Karpas-422 (cell line): ENCODE measurements at places on chromosomes 4 and X.

GRCh38 chr4:108795733-108796132 lies 32.9 kb upstream of the ETNPPL start:
- no peak for DNase-seq

- DNase-seq = no peak
Measured at GRCh38 chr4:66294638-66295037, 624.3 kb upstream of the EPHA5 start.

DNA sequence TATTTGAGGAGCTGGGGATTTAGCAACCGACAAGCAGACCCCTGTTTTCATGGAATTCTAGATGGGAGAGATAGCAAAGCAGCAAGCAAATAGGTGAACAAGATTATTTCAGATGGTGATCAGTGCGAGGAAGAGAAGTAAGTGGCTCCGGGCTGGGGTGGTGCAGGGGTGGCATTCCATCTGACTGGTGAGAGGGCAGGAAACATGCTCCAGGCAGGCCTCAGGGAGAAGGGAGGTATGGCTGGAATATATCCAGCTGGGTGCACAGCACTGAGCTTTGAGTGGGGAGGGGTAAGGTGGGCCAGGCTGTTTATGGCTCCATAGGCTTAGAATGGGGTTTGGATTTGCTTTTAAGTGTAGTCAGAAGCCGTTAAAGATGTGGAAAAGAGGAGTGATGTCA lies 21.2 kb downstream of the PTTG2 start:
- DNase-seq = no peak

- no peak for DNase-seq
Measured at GRCh38 chr4:86927843-86928395, 6.9 kb upstream of the AFF1 start.

GRCh38 chr4:77001907-77002306 lies 52.4 kb downstream of the SEPTIN11 start:
- DNase-seq = no peak

GRCh38 chr4:73034896-73035295 lies 34.6 kb downstream of the COX18 start:
- DNase-seq = no peak

- no peak for DNase-seq
Measured at GRCh38 chr4:62058571-62058970, 858.4 kb downstream of the ADGRL3 start.

DNA sequence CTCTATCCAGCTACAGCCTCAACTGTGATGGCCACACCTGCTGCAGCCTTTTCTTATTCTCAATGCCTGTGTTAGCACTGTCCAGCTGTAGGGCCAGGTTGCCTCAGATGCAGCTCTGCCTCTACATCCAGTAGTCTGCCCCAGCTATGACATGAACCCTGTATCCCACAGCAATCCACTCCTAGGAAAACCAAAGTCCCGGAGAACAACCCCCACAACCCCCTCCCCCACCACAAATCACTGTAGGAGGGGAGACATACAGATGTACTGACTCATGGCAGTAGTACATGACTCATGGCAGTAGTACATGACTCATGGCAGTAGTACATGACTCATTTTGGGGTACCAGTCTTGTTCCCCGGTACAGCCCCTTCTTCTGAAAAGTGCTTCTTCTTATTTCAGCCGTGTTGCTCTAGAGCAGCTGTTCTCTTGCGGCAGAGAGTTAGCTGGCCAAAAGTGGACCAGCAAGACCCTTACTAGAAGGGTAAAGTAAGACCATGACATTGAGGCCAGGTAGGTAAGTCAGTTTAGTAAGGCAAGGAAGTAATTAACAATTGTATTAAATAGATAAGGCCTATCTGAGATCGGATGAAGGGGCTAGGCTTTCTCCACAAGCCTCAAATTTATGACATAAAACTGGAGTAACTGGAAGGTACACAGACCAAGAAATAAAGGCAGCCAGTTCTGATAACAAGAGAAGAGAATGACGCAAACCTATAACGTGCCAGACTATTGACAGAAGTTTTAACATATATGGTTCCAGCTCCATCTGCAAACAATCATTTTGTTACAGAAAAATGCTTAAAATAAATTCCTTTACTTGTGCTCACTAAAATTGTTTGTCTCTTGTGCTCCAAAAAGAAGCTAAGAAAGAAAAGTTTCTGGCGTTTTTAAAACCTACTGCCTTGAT lies 221.4 kb downstream of the TACR3 start:
- no peak for DNase-seq

- DNase-seq = no peak
Measured at GRCh38 chr4:40333921-40334352, 1.2 kb upstream of the CHRNA9 start.

DNA sequence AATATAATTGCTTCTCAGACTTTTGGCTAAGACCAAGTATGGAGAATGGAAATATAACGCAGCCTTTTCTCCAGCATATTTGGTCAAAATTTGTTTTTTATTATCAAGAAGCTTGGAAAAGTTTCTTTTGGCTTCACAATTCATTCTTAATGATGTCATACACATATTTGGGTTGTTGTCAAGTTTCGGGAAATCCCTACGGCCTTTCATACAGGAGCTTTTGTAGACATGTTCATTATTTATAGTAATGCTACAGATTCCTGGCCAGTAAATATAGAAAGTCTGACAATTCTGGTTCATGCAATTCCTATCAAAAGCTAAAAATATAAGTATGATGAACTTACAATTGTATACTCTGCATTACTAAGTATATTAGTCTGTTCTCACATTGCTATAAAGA lies 112.9 kb downstream of the IRF2 start:
- no peak for DNase-seq

DNA sequence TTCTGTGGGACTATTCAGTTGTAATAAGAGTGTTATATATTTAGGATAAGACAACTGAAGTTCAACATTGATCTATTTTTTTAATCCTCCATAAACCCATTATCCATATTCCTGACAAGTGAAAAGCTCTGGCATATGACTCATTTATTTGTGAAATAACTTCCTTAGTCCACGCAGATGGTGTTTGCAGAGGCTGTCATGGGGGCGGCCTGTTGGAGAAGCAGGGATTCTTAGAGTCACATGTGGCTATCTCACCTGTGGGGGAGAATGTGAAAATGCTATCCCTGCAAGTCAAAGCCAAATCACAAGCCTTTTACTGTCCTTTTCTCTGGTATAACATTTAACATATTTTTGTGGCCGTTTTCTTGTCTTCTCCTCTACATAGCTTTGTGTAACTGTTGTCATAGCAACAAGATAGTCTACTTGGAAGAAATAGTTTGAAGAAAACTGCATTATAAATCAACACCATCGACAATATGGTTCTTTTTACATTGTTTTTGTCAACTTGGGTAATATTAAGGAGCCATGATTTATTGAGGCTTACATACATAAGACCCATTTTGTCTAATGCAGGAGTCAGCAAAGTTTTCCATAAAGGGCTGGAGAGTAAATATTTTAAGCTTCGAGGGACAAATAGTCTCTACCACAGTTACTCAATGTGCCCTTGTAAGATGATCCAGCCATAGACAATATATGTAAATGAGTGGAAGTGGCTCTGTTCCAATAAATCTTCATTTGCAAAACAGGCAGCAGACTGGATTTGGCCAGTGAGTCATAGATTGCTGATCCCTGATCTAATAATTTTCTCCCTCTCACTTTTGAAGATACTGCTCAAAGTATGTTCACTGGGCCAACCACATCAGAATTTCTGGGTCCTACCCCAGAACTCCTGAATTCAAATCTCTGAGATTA lies 395.0 kb downstream of the DTHD1 start:
- no peak for DNase-seq

DNA sequence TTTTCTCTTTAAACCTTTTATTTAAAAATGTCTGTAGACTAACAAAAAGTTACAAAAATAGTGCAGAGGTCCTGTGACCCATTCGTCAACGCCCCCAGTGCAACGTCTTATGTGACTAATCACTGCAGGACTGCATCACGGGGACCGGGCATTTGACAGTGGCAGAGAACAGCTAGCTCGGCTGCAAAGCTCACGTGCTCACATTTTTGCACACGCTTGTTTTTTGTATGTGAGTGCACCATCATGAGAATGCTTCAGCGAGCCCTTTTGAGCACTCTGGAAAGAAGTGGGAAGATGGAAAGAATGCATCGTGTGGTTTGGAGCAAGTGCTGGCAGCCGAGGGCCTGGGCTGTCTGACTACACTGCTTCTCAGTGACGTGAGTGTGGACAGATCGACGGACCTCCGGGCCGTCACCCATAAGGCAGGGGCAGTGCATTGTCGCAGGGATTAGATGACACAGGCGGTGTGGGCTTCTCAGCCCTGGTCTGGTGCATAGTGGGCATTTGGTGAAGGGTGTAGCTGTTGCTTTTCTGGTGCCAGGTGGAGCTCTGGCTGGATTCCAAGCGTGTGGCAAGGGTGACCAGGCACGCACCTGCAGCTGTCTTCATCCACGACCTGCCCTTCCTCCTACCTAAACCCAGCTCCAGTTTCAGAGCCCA lies 17.7 kb downstream of the SPON2 start:
- no peak for DNase-seq

DNA sequence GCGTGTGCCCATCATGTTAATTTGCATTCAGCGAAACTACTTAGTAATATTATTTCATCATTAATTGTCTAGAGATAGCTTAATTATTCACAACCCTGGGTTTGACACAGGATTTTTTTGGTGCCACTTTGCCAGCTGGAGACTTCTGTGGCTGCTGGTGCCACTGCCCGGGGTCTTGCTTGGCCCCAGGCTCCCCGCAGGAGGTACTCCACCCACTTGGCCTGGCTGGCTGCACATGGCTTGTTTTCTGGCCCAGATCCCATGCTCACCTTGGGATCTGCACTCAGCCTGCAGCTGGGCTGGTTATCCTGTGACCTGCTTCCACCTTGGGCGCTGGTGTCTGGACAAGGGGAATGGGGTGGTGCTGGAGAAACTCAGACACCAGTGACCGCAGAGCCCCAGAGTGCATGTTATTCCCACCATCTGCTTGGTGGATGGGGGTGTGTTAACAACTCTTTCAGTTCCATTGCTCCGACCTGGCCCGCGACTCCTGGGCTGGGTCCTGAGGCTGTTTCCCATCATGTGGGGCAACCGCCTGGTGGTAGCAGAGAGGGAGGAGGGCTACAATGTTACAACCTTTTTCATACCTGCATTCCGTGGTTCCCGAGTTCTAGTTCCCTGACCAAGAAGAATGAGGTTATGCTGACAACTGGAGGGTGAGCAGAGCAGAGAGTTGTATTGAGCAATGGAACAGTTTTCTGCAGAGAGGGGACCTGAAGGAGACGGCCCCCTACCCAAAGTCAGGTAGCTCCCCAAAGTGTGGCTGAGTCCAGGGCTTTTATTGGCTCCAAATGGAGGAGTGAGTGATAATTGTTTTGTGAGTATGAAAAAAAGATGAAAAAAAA lies 1950.0 kb upstream of the IGFBP7 start:
- DNase-seq = no peak

DNA sequence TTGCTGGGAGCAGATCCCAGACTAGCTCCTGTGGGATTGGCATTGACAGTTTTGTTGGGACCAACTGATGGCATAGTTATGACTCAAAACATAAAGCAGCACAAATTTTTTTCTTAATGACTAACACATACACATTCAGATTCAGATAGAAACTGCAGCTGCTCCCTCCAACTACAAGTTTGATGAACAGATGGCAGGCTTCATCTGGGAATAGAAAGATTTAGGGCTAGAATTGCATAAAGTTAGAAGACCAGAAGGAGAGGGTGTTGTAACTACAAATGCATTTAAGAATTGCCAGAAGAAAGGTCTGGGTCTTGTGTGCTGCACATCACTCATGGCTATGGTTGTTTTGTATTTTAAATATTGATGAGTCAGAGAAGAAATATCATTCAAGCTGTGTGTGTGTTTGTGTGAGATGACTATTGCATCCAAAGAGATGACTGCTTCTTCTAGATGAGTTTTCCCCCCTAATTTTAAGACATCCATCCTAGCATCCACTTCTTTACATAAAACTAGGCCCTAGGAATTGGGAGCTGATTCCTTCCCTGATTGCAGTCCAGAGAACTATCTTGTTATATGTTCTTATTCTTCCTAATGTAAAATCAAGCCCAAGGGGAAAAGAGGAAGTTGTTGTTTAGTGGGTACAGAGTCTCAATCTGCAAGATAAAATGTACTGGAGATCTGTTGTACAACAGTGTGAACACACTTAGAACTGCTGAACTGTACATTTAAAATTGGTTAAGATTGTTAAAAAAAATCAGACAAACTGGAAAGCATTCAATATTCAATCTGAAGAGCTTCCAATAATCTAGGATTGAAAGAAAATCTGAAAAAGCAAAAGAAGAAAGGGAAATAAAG lies 175.1 kb downstream of the PARM1 start:
- DNase-seq = no peak

DNA sequence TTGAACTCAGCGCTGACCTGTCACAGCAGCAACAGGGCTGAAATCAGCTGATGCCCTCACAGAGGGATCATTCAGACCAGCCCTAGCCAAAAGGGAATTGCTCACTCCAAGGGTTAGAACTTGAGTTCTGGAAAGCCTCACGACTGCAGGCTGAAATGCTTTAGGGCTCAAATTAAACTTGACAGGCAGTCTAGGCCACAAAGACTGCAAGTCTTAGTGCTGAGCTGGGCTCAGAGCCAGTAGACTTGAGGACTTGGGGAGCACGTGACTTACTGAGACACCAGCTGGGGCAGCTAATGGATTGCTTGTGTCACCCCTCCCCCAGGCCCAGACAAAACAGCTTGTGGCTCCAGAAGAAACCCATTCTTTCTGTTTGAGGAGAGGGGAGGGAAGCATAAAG lies 119.0 kb upstream of the SLC6A14 start:
- no peak for DNase-seq

DNA sequence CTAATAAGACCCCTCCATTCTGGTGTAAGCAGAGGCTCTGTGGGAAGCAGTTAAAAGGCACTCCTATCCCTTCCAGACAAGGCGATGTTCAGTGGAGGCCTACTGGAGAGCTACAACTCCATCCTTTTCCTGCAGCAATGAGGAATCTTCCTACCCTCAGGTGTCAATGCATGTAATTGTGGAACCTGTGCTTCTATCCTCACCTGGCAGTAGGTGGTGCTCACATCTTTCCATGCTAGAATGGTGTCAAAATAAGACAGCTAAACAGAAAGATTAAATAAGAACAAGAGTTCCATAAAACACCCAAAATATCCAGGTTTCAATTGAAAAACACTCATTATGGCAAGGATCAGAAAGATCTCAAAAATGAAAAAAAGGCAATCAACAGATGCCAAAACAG lies 224.6 kb downstream of the IL15 start:
- no peak for DNase-seq

GRCh38 chrX:49106930-49107329 lies 16.6 kb downstream of the GPKOW start:
- peak; percentile 63 for DNase-seq

GRCh38 chr4:42172921-42173320 lies 20.5 kb upstream of the BEND4 start:
- no peak for DNase-seq

GRCh38 chr4:133149932-133150471 lies 908 bp downstream of the PCDH10 start:
- no peak for DNase-seq
